NCI-H2107 (cell line): ENCODE measurements at places on chromosomes 3 and 15.

DNA sequence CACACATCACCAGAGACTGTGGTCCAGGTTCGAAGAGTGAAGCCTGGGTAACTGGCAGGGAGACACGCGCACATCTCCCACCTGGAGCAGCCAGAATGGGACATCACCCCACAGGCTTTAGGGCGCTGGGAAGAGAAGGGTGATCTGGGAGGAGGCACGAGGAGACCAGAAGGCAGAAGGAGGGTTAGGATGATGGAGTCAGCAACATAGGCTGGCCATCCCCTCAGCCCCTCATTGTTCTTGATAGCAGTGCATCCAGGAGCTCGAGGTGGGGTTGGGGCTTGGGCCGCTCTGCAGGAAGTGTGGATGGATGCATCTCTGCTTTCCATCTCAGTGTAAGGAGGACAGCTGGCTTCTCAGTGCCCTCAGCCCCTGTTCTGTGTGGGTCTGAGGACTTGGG lies 15.2 kb downstream of the PLA2G4F start:
- no peak for DNase-seq

- DNase-seq = no peak
Observed at GRCh38 chr3:190384309-190384756, 3.6 kb upstream of the CLDN16 start.

GRCh38 chr15:69119001-69119400 lies 41.4 kb upstream of the GLCE start:
- DNase-seq = no peak

DNA sequence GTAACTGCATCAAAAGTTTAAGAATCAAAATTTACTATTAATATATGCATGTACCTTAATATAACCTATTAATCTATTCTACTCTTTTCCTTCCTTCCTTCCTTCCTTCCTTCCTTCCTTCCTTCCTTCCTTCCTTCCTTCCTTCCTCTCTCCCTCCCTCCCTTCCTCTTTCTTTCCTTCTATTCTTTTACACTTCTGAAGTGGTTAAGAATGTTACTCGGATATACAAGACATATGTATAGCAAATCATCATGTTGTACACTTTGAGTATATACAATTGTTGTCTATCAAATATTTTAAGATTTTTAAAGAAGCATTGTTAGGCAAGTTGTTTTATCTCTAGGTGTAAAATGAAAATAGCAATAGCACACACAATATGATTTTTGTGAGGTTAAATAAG lies 713.1 kb upstream of the NAALADL2 start:
- DNase-seq = no peak

GRCh38 chr3:170033489-170033888 lies 4.3 kb upstream of the GPR160 start:
- DNase-seq = no peak

- DNase-seq = no peak
Observed at GRCh38 chr3:111040959-111041358, 30.7 kb upstream of the NECTIN3 start.

- DNase-seq = no peak
Observed at GRCh38 chr15:63070681-63071129, 28.2 kb downstream of the TPM1 start.

GRCh38 chr3:129705274-129705673 lies 98.8 kb upstream of the PLXND1 start:
- no peak for DNase-seq

- no peak for DNase-seq
Observed at GRCh38 chr3:100813828-100814227, 104.5 kb downstream of the TFG start.

DNA sequence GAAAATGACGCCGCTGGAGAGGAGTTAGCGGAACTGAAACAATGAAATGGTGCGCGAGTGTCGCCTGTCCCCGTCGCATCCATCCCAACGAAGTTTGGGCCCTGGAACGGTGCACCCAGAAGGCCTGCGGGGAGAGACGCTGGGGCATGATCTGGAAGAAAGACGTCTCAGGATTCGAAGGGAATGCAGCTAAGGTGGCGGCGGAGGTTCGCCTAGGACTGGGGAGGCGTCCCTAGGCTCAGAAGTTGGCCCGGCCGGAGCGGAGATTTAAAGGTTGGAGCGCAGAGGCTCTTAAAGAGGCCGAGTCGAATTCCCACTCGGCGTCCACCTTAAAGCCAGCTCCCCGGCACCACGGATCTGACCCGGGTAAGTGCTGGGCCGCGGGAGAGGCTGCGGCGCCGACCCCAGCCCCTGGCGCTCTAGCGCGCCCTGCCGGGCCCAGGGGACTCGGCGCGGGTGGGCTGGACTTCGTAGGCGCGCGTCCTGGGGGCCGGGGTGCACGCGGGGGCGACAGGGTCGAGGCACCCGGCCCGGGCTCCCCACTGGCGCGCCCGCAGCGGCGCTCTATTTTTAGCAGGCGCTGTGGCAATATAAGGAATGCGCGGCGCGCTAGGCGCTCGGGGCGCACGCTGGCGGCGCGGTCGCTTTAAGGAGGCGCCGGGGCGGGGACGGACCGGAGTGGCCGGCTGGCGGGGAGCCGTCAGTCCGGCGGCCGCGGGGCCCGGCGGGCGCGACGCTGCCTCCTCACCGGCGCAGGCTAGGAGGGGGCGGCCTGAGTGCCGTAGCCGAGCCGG lies at the start of gene MRAS:
Gene MRAS, plus strand, starts transcription at position 620 of the 794 bp plus-strand sequence. CDS start 24,305 bp downstream, outside the sequence.
- no peak for DNase-seq

GRCh38 chr3:24405057-24405456 lies 89.6 kb downstream of the THRB start:
- no peak for DNase-seq

DNA sequence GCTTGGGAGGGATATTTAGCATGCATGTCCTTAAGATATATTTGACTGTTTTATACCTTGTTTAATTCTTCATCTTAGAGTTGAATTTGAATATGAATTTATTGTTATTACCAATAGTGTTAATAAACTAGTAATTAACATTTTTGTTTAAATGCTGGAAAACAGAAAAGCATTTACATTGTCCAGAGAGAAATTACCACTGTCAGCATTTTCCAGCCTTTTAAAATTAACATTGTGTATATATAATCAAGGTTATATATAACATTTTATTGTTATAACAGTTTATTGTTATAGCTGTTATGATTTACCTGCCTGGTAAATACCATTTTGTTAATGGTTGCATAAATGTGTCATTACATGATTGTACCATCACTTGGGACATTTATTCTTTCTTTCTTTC lies 8.0 kb upstream of the P4HTM start:
- no peak for DNase-seq

DNA sequence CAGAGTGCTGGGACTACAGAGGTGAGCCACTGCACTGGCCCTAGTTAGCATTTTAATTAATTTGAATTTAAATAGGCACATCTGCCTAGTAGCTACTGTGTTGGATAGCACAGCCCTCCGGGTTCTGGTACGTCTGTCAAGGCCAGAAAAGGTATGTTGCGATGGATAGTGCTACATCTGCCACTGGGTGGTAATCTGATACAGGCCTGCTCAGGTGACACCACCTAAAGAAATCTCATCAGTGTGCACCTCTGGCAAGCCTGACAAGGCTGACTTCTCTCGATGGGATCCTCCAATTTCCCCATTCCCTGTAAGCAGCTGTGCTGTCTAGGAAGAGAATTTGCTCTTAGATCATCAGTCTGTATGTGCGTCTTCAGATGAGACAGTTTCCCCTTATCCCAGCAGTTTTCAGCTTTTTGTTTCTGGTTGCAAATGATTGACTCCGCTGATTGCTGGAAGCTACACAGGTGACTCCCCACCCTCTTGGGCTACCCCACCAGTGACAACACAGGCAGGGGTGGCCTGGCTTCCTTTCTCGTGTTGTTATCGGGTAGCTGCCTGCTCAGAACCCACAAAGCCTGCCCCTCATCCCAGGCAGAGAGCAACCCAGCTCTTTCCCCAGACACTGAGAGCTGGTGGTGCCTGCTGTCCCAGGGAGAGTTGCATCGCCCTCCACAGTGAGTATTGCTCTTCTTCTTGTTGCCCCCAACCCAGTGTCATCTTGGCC lies at the start of gene CCR9:
Gene CCR9, plus strand, starts transcription at position 565 of the 727 bp plus-strand sequence. CDS start 8,391 bp downstream, outside the sequence.
- no peak for DNase-seq

- DNase-seq = no peak
Observed at GRCh38 chr3:86930181-86930580, 60.8 kb downstream of the VGLL3 start.

GRCh38 chr15:63888146-63888545 lies 54.4 kb upstream of the HERC1 start:
- DNase-seq = no peak

DNA sequence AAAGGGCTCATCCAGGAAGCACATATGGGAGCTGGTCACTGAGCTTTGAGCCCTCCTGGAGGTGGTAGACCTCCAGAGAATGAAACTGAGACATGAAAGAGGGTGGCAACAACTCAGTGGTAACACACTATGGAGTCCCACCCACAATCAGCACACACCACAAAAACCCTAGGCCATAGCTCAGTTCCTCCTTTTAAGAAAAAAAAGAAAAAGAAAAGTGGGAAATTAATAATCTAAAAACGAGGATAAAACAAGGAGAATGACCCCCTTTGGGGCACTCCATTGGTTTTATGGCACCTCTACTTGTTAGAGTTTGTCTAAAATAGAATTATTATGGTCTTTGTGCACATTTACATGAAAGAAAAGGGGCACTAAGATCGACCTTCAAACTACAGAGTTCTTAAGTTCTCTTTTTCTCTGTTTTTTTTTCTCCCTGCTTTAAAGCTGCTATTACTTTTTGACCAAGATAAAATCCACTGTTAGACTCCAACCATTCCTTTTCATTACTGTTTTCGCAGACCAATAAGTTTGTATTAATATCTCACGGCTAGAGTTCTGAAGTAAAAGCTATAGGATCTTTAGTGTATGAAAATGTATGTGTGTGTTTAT lies 40.2 kb upstream of the ZBTB20 start:
- no peak for DNase-seq

- no peak for DNase-seq
Observed at GRCh38 chr3:191030491-191030890, 168.0 kb upstream of the GMNC start.
